ENCODE measurements at places on chromosomes 13 and 19.

DNA sequence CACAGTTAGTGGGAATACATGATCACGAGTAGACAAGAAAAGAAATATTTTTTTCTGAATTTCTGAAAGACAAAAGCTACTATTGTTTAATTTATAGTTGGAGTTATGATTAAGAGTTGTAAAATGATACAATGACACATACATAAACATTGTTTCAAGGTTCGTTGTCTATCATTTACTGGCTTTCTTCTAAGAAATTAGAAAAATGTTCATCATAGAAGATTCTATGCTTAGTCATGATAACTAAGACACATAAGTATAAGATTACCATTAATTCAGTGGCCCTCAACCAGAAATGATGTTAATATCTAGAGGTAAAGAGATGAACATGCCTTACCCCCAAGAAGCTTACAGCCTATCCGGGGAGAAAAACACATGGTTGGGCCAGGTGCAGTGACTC is 1832.8 kb upstream of the PRR20A start:
- DNase-seq = no peak

DNA sequence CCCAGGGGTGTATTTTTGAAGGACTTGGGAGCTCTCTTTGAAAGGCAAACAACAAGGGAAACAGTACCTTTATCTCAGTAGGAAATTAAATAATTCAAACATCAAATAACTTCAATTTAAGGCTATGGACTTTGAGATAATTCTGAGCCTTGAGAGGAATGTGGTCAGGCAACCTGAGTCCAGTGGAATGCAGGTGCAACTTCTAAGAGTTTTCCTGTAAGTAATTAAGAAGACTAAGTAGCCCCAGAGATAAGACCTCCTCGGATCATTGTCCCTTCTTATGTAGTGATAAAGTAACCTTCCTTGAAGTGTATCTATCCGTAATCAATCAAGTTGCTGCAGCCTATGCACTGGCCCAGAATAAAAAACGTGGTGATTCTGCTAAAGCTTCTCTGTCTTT is 29.2 kb downstream of the ZNF701 start:
- no peak for DNase-seq

- no peak for DNase-seq
Measured at GRCh38 chr19:55258476-55258827, 365 bp downstream of the PPP6R1 start.

GRCh38 chr19:47445937-47446402 is 25.7 kb downstream of the SLC8A2 start:
- peak; percentile 34 for DNase-seq

DNA sequence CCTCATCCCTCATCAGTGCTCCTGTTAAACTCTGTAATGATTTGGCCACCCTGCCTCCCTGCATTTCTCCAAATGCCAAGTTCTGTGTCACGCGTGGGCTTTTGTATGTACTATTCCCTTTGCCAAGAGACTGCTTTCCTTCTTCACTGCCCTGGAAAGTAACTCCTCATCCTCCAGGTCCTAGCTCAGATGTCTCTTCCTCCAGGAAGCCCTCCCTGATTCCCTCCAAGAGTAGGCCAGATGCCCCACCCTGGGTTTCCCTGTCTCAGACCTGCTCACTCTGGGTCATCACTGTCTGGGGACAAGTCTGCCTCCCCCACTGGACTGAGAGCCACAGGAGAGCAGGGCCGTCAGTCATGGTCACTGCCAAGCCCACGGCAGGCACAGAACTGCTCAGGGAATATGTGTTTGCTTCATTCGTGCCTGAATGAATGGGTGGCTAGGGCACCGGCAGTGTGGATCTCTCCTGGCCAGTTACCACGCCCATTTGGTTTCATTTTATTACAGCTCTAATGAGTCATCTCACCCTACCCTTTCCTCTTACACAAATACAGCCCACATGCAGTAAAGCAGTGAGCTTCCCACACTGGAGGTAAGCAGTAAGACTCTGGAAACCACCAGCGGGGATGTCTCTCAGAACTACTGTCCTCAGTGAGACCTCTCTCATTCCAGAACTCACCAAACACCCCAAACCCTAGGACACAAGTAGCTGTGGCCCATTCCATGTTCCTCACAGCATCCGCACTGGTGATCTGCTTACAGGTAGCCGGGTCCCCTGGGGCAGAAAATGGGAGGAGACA is 12.1 kb upstream of the GPR4 start:
- DNase-seq = no peak

- DNase-seq = no peak
Measured at GRCh38 chr19:2800506-2800905, 15.2 kb downstream of the THOP1 start.

DNA sequence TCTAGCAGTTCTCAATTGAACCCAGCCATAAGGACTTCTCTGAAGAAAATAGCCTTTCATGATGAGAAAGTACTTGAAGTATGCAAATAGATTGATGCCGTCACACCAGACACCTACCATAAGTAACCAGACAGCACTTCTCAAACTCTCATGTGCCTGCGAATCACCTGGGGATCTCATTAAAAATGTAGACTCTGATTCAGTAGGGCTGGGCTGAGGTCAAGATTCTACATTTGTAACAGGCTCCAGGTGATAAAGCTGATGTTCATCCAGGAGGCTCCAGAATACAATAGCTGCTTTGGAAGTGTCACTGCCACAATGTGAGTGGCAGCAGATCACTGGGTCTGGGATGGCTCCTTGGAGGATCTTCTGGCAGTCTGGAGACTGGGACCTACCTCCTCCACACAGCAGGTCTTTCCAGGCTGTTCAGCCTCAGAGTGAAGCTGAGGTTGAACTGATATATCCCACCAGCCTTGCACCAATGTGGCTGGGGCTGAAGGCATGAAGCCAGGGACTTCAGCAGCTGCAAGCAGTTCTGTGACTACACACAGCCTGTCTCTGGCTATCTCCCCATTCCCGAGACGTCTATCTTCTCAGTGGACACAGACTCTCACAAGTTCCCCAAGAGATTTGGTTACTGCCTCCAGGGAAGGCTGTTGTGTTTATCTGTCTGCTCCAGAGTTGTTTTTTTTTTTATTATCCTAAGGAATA is 9.1 kb downstream of the MBNL2 start:
- no peak for DNase-seq

DNA sequence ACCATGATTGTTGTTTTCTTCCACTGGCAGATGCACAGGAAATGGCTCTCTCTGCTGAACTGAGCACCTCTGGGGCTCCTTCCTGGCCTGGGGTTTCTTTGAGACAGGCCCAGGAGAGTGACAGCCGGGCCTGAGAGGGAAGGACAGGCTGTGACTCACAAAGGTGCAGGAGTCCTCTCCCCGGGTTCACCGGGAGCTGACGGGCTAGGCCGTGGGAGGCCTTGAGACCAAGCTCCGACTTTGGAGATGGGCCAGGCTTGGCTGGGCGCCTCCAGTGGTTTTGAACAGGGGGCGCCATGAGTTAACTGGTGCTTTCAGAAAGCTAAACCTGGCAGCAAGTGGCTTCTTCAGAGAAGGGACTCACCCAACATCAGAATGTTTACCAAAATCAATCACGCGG is 143.4 kb downstream of the URI1 start:
- DNase-seq = no peak

GRCh38 chr13:31200637-31200971 is 829 bp downstream of the B3GLCT start:
- peak; percentile 7 for DNase-seq

DNA sequence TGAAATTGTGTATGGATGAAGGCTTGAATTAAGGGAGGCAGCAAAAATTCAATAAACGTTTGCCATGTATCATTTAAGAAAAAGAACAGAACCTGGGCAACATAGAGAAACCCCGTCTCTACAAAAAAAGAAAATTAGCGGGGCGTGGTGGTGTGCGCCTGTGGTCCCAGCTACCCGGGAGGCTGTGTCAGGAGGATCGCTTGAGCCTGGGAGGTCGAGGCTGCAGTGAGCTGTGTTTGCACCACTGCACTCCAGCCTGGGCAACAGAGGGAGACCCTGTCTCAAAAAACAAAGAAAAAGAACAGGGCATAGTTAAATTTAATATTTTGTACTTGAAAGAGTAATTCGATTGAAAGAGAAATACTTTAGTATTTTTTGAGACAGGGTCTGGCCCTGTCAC is 1.4 kb downstream of the UBA2 start:
- DNase-seq = no peak

DNA sequence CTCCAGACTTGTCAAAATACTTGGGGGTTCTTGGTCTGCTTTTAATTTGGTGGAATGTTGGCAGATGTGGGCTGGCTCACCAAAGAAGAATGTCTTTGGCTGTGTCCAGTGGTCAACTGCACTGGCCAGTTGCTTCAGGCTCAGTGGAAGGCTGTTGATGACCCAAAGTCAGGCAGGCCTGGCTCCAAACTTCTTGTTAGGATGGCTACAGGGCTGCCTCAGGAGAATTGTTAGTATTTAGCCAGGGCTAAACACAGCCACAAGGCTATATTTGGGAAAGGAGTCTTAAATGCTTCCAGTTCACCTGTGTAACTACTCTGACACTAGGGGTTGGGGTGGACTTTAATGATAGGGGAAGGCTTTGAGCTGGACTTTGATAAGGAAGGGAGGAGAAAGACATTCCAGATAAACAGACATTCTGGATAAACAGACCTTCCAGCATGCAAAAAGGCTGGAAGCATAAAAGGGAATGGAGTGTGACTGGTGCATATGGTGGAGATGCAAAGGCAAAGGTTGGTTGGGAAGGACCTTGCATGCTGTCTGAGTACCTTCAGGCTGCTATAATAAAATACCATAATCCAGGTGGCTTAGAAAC is 116.8 kb downstream of the FOXO1 start:
- DNase-seq = no peak

GRCh38 chr13:42834946-42835345 is 53.6 kb downstream of the FAM216B start:
- no peak for DNase-seq

GRCh38 chr19:7611541-7612279 is 16.0 kb downstream of the CAMSAP3 start:
- DNase-seq = no peak

- DNase-seq = no peak
Measured at GRCh38 chr19:31448221-31448657, 99.0 kb upstream of the TSHZ3 start.

- DNase-seq = no peak
Measured at GRCh38 chr13:113155982-113156655, 2.3 kb upstream of the PROZ start.

GRCh38 chr13:109408591-109409382 is 377.6 kb downstream of the IRS2 start:
- no peak for DNase-seq

DNA sequence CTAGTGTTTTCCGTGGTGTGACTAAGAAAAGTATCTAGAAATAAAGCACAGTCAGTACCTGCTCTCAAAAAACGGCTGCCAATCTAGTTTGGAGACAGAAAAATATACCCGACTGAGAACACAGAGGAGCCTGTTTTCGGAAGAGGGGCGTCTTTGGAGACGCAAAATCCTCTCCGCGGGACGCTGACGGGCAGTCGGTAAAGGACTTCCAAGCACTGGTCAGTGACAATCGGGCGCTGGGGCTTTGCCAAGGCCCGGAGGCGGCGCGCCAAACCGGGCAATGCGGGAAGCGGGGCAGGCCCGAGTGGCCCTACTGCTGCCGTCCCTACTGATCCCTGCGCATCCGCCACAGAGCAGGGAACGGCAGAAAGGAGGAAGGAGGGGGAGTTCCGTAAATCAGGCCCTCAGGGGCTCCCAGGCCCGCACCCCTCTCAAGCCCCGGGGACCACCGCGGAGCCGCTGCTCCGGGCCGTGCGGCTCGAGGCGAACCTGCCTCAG is 588 bp upstream of the DPY19L3 start:
- no peak for DNase-seq

GRCh38 chr13:108176685-108177274 is 38.6 kb downstream of the LIG4 start:
- peak; percentile 41 for DNase-seq

GRCh38 chr19:40304306-40304705 is 19.2 kb upstream of the AKT2 start:
- no peak for DNase-seq

GRCh38 chr19:41335467-41335866 is 18.3 kb downstream of the TGFB1 start:
- DNase-seq = no peak

GRCh38 chr19:13121551-13122274 is 3.6 kb downstream of the NACC1 start:
- no peak for DNase-seq

GRCh38 chr13:112741185-112741755 is 51.4 kb downstream of the ATP11A start:
- no peak for DNase-seq

DNA sequence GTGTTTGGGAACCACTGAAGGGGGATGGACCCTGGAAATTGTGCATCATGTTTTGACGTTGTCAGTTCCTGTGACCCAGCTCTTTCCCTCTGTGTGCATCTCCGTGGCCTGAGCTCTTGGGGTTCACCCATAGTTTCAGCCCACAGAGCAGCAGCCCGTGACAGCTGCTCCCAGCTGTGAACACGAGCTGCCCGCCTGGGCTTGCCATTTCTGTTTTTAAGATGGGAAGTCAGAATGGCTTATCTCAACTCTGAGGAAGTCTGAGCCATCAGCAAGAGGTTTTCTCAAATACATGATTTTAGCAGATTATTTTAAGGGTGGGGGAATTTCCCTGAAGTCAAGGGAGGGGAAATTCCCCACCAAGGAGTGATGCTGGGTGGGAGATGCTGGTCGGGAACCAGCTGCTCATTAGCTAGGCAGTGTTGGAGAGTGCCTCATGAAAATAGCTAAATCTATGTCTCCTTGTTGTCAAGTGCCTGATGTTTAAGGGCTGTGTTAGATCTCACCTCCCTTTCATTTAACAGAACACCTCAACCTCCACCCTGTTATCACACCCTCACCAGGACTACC is 34.8 kb upstream of the C1QTNF9 start:
- peak; percentile 31 for DNase-seq

DNA sequence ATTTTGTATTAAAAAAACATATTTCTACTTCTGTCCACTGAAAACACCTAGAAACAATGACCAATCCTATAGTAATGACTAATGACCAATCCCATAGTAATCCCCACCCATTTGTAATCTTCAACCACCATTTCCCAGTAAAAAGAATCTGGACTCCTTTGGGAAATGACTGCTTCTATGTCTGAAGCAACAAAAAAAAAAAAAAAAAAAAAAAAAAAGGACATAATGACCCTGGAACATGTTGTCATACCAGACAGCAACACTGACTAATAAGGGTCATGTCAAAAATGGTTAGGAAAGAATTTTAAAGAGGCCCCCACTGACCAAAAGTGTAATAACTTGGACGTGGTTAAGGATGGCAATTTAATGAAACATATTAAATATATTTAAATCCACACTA is 88.3 kb downstream of the TUBA3C start:
- DNase-seq = no peak
